ENCODE measurements at places on chromosomes 5 and 9.

GRCh38 chr5:177222269-177222668 lies 81.2 kb downstream of the RAB24 start:
- DNase-seq = peak; percentile 17

DNA sequence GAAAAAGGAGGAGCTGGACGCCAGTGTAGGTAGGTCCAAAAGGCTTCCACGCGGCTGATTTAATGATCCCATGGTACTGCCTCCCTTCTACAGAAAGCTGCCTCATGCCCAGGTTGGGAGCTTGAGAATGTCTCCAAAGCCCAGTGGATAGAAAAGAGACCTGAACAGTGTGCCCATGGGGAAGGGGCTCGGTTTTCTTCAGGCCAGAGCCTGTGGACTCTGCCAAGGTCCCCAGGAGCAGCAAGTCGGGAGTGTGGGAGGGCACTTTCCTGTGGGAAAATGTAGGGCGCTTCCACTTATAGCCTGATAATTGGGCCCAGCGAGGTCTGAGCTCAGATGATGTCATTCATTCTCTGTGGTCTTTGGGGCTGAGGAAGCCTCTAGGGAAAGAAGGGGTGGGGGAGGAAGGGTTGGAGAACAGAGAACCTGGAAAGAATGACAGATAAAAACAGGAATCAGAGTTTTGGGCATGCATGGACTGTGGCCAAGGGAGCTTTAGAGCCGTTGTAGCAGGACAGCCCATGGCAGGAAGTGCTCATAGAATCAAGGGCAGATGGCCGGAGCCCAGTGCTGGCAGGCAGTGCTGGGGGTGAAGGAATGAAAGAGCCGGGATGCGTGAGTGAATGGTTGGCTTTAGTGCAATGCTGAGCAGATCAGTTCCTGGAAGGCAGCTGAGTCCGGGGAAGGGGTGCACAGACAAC lies 42.5 kb upstream of the SH3PXD2B start:
- DNase-seq = peak; percentile 25

- no peak for DNase-seq
Observed at GRCh38 chr5:94672746-94673145, 54.3 kb downstream of the SLF1 start.

- no peak for DNase-seq
Observed at GRCh38 chr5:148967783-148968182, 95.1 kb downstream of the SH3TC2 start.

- DNase-seq = no peak
Observed at GRCh38 chr9:116312221-116312620, 158.6 kb downstream of the PAPPA start.

- DNase-seq = no peak
Observed at GRCh38 chr5:38707352-38708210, 138.2 kb upstream of the OSMR start.

- DNase-seq = no peak
Observed at GRCh38 chr5:52999344-52999949, 10.3 kb downstream of the ITGA2 start.

DNA sequence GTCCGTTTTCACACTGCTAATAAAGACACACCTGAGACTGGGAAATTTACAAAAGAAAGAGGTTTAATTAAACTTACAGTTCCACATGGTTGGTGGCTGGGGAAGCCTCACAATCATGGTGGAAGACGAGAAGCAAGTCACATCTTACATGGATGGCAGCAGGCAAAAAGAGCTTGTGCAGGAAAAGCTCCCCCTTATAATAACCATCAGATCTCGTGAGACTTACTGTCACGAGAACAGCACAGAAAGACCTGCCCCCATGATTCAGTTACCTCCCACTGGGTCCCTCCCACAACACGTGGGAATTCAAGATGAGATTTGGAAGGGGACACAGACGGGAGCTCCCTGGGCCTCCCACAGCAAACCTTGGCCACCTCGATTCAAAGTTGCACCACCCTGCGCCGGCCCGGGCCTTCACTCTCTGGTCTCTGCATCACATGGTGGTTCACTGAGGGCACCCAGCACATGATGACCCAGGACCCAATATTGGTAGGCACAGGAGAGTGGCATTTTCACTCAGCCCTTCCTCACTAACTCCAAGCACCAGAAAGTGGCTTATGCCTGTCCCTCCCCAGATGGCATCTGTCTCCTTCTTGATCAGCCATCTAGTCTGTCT lies 21.0 kb upstream of the TDRD7 start:
- DNase-seq = no peak

DNA sequence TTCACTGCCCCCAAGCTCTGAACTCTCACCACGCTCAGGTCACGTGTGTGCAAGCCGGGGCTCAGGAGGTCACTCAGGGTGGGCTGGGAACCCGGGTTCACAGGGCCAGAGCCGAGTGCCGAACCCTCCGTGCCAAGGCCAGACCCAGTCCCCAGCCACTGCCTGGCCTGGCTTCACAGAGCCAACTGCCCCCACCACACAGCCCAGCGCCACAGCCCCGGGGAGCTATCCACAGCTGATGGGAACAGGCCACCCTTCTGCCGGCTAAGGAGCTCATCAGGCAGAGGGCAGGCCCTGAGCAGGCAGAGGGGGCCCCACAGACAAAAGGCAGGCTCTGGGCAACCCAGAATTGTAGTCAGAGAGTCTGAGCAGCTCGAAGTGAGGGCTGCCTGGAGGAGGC lies 117.0 kb downstream of the VAV2 start:
- DNase-seq = no peak

All from NB4 (cell line).